Kidney epithelial cell (primary cell): ENCODE measurements at places on chromosomes 4 and X. TPM values are rescaled to one million over a fixed set of nuclear protein-coding genes. Genes with fewer than 3 reads are reported as not detected.

GRCh38 chr4:173532725-173533511, 2.9 kb upstream of the HAND2 start:
- DNase-seq = no peak

DNA sequence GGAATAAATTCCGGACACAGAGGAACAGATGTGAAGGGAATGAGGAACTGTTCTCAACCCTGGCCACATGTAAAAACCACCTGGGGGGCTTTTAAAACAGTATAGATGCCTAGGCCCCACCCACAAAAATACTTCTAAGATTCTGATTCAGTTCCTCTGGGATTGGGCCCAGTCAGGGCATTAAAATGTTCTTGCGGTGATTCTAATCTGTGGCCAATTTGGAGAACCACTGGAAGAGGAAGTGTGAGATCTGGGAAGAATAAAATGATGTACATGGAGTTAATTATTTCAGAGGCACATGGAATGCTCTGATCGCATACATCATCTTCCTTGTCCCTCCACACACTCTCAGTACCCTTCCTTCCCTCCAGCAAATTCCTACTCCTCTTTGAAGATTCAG, 192.2 kb downstream of the APBB2 start:
- DNase-seq = no peak

GRCh38 chr4:22515888-22516541, at the start of gene ADGRA3:
TSS of gene ADGRA3 (minus strand) at chr4:22516066. CDS start at chr4:22515784, 282 bp downstream.
- DNase-seq = no peak

GRCh38 chr4:97582890-97583289, 560.4 kb downstream of the STPG2 start:
- no peak for DNase-seq

DNA sequence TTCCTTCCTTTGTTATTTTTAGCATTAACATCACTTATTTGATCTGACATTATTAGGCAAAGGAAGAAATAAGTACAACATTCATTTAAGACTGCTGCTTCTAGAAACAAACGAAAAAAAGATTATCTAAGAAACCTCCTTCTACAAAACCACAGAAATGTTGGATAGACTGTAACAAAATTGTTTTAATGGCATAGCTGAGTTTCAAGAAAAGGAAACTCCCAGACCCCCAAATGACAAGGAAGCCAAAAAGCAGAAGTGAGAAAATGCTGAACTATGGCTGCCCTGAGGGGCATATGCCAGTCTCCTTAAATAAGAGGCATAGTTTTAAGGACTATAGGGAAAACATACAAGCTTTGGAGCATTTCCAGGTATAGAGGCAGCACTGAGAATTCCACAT, 1431.6 kb upstream of the TENM3 start:
- no peak for DNase-seq

DNA sequence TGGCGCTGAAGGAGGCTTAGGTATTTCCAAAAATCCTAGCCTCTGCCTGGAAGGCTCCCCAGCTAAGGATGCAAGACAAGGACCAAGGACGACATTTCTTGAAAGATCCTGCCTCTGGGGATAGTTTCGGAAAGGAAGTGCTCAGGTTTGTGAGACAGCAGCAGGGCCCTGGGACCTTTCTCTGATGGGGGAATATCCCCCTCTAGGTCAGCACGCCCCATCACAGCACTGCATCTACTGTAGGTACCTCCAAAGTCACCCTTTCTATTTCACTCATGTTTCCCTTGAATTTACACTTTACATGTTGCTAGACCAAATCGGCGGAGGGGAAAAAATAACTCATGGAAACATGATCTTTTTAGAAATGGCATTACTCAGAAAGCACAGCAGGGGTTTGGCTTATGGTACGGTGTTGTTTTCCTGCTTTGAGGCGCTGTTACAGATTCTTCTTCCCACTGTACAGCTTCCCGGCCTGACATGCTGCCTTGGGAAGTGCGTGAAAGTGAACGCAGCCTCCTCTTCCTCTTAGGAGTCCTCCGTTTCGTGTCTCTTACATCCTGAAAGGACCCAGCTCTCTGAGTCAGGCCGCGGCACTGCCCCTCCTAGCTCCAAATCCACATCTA, 77.2 kb upstream of the DHRSX start:
- DNase-seq = no peak

DNA sequence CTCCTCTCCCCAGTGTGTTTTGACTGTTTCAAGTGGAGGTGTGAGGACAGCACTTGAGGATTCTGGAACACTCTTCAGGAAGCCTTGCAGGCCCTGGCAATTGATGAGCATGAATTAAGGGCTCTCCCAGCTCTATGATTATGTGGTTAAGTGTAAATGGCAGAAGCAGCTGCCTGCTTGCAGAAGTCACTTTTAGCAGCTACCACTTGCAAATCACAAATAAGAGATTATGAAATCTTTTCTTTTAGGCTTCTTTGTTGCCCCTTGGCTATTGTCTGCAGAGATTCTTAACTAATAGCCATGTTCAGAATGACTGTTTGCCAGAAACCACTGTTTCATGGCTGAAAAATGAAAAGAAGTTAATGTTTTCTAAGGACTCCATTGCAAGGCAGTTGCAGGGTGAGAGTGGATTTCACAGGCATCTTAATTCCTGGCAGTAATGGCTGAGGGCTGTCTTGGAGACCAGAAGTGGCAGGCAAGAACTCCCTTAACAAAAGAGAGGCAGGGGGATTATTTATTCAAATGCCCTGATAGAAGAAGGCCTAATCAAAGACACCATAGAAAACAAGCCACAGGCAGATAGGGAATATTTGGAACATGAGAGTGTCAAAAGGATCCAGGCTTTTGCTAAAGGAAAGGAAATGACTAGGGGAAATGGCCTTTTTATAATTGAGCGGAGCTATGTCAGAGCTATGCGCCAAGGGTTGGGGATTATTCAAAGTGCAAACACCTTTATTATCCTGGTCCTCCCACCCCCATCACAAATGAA, 8.3 kb upstream of the HOPX start:
- DNase-seq = no peak

DNA sequence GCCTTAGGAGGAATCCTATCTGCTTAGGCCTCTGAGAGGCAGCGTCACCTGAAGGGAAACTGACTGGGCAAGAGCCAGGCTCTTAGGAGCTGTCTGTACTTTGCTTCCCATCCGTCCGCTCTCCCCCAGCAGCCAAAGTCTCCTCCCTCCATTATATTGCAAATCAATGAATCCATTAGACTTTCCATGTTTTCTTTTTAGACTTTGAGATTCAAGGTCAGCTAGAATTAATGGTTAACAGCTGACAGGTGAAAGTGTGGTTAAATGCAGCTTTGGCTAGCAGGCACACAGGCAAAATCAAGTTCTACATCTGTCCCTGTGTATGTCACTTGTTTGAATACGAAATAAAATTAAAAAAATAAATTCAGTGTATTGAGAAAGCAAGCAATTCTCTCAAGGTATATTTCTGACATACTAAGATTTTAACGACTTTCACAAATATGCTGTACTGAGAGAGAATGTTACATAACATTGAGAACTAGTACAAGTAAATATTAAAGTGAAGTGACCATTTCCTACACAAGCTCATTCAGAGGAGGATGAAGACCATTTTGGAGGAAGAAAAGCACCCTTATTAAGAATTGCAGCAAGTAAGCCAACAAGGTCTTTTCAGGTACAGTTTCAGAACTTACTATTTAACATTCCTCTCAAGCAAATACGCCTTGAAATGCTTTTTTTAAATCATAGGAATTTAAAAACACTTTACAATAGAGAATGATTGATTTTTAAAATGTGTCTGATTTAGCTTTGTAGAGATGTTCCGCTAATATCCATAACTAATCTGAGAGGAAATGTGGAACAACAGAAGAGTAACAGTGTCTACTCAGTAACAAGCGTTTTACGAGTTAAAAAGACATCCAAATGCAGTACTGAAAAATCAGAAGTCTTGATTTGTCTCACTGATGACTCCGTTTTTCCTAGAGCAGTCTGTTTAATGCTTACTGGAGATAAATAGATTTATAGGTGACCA, at the start of gene F11:
TSS of gene F11 (plus strand) at position 507 of the 970 bp plus-strand sequence. CDS start 948 bp downstream, outside the sequence.
- no peak for DNase-seq

DNA sequence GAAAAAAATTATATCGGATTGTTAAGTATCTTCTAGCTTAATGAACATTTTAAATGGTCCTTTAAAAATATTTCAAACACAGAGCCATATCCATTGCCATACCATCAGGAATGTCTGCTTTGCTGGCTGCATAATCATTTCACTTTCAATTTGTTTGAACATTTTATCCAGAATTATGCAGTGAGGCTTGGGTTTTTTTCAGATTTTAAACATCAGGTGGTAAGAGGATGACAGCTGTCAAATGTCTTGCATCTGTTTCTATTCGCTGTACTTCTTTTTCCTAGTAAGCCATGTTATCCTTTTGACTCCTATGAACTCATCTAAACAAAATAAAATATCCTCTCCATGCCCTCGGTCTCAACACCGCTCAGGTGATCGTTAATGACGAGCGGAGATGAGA, 802 bp downstream of the RFC1 start:
- DNase-seq = no peak

DNA sequence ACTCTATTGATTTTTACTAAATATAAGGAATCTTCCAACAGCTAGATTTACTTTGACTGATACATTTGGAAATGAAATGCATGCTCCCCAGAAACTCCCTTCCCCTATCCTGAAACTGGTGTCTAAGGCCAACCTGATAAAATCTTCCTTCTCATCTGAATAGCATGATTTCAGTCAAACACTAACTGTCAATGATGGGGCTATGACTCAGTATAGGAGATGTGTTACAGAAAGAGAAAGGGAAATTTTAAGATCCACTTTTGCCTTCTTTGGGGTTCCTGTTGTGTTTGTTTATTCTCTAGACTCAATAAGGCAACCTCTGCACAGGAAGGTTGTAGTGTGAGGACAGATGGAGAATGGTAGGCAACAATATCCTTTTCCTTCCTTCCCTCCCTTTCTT, 160.7 kb downstream of the MOSPD2 start:
- DNase-seq = no peak

DNA sequence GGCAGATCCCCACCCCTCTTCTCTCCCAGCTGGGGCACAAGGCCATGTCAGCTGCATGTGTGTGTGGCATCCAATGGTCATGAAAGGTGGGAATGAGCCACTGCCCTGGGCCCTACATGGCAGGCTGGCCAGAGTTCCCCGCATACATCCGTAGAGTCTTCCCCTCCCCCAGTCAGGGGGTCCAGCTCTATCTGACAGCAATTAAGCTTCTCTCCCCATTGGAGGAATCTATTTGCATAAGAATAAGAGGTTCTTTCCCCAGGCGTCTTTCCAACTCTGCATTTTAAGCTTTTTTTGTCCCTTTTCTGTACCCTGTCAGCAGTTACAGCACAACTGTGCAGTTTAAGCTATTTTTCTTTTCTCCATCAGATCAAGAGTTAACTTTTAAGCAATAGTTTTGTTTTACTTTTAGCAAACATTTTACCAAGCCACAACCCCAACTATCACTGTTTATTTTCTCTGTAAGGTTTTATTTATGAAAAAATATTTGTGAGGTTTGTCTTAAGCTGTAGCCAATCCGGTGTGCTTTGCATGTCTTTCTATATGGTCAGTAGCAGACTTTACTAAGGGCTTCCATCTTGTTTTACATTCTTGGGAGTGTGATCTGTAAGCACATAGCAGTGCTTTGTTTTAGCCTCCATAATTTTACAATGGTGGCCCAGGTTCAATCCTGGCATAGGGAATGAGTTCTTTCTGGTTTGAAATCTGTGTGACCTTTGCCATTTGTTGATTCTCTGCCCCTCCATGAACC, 28.7 kb downstream of the NLRP2B start:
- no peak for DNase-seq

- DNase-seq = no peak
Observed at GRCh38 chr4:39166177-39166576, 16.2 kb upstream of the WDR19 start.

- no peak for DNase-seq
Observed at GRCh38 chrX:77597090-77597489, 149.9 kb downstream of the FGF16 start.

GRCh38 chr4:105241451-105241850, 94.8 kb downstream of the TET2 start:
- no peak for DNase-seq

DNA sequence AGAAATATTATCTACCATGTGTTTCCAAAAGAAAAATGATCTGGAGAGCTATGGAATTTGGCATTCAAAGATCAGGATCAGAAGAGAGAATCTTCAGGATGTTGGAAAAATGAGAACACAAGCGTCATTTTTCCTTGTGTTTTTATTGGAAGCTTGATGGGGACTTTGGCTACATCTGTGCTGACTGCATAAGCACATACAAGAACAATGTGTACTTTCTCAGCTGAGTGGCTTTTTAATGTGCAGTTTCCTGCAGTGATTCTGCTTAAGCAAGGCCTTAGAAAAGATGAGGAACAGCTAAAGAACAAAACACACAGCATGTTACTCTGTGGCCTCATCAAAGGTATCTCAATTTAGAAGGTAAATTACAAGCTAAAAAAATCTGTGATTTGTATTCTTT, 1039.9 kb downstream of the GLUD2 start:
- DNase-seq = no peak

GRCh38 chrX:106263817-106264216, 95.7 kb downstream of the PWWP3B start:
- no peak for DNase-seq

DNA sequence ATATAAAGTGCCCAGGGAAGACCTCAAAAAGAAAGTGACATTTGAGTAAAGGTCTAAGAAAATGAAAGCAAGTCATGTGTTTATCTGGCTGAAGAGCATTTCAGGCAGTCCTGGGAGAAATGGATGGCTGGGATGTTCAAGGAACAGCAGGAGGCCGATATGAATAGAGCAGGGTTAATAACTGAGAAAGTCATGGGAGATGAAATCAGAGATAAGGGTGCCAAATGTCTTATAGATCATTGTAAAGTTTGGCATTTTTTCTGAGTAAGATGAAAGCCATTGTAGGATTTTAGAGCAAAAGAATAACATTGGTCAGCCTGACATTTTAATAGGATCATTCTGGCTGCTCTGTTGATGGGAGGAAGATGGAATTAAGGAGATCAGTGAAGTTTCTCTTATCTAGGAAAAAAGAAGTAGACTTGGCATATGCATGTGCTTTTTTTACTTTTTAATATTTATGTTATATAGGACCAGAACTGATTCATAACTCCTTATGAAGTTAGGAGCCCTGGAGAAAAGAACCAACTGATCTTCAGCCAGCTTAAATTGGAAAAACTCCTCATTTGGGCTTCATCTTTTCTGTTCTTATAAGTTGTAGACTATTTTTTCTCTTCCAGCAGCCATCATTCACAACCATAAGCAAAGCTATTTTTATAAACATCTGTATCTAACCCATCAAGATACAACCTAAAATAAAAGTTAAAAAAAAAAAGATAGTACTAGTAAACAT, 18.6 kb downstream of the AIMP1 start:
- DNase-seq = no peak

CACNA1F gene
- not detected in 2 replicates for total RNA-seq

GABRE gene
- total RNA-seq = 0.21 and 0.88 TPM in 2 replicates

QDPR gene
- 24.0 and 28.6 TPM in 2 replicates for total RNA-seq

TLR3 gene
- total RNA-seq = 5.8 and 7.6 TPM in 2 replicates
